ENCODE measurements at places on chromosomes 6 and 20.

GRCh38 chr20:37742131-37742530 is 48.3 kb downstream of the CTNNBL1 start:
- DNase-seq = no peak

DNA sequence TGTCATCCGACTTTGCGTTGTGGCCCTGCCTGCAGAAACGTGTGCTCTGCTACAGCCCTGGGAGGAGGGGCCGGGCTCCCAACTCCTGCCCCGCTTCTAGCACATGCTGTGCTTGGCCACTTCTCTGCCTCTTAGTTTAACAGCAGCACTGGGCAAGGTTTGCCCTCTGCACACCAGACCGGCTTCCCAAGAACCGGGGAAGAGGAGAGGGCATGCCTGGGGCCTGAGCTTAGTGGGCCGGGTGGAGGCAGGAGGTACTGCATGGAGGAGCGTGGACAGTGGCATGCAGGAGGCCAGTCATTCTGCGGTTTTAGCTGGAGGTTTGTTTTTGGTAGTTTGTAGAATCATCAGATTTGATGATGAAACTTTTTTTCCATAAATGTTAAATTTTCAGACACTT is 45.5 kb downstream of the CEP43 start:
- no peak for DNase-seq

DNA sequence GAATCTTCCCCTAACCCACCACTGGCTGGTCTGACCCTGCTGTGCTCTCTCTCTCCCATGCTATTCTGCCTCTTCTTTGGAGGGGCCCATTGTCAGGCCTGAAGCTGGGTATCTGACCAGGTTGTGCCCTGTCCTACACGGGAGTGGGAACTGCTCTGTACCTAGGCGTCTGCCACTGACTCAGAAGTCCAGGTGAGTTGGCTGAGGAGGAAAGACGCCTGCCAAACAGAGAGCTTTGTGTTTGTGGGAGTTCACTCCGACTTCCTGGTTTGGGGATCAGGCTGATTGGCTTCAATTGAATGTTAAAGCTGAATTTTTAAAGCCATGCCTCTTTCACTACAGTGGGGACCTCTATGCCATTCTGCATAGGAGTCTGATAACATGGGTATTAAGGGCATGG is 136.0 kb downstream of the CCDC170 start:
- no peak for DNase-seq

DNA sequence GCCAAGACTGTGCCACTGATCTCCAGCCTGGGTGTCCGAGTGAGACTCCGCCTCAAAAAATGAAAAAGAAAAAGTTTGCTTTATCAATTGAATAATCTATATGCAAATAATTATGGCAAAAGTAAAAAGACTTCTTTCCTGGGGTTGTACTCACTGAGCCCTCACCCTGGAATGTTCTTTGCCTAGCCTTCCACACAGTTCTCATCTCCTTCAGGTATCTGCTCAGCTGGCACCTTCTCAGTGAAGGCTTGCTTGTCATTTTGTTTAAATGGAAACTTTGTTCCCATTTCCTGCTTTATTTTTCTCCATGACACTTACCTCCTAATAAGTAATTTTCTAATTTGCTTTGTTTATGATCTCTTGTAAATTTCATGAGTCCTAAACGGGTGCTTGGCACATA is 96.7 kb downstream of the SGK1 start:
- DNase-seq = no peak
